ENCODE measurements at places on chromosomes 5 and 9. TPM values are rescaled to one million over a fixed set of nuclear protein-coding genes. Genes with fewer than 3 reads are reported as not detected.

- peaks cover 5% of the 10 kb centered on the region for H3K4me1 ChIP-seq
- H3K27me3 ChIP-seq, result no peaks in the 10 kb centered on the region
- no peaks in the 10 kb centered on the region for H3K36me3 ChIP-seq
- DNase-seq, result no peak
- no peak overlapping the region for H3K27ac ChIP-seq
Observed at GRCh38 chr5:125148706-125149105, 402.3 kb upstream of the ZNF608 start.

The FOXD4L4 gene
- total RNA-seq, result 0.26 TPM

DNA sequence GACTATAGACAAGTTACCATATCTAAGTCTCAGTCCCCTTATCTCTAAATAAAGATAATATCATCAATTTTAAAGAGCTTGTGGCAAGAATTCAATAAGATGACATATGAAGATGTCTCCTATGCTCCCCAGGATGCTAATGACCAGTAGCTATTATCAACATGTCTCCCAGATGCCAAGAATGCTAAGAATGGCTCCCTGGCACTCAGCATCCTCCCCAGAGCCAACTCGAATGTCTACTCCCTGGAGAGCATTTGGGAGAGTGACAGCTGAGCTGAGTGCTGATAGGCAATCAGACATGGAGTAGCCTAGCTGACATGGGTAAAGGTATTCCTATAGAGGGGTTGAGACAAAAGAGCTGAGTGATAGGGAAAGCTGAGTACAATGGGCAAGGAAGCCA is 15.9 kb downstream of the P4HA2 start:
- peaks cover 15% of the 10 kb centered on the region for H3K36me3 ChIP-seq
- no peaks in the 10 kb centered on the region for H3K4me1 ChIP-seq
- H3K4me3 ChIP-seq, result no peak overlapping the region
- H3K27me3 ChIP-seq, result no peaks in the 10 kb centered on the region
- no peak for DNase-seq

- DNase-seq, result no peak
- no peaks in the 10 kb centered on the region for H3K27me3 ChIP-seq
- H3K4me1 ChIP-seq, result no peaks in the 10 kb centered on the region
Observed at GRCh38 chr9:127012250-127012649, 97.7 kb downstream of the RALGPS1 start.

The CER1 gene
- 22.3 TPM for total RNA-seq

- no peak for DNase-seq
- H3K4me1 ChIP-seq, result 0 out of 2 replicates have a peak, but pooled peaks cover 3% of the 10 kb centered on the region
- no peak overlapping the region for H3K27ac ChIP-seq
- peaks cover 33% of the 10 kb centered on the region for H3K36me3 ChIP-seq
- no peaks in the 10 kb centered on the region for H3K27me3 ChIP-seq
- no peak overlapping the region for H3K4me3 ChIP-seq
Observed at GRCh38 chr5:14399054-14399692, 182.4 kb upstream of the OTULINL start.

DNA sequence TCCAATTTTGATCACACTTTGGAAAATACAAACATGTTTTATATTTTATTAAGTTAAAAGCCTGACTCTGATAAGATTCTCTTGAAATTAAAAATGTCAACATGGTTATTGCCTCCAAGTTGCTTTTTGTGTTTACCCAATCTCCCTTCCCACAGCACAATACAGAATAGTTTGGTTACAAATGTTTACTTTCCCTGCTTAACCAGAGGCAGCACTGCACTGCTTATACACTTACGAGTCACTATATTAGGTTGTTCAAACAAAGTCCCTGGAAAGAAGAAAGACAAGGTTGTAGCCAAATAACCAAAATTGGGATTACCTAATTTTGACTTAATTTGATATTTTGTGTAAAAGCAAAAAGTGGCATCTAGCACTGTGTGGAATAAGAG is 25.9 kb downstream of the SRFBP1 start:
- H3K36me3 ChIP-seq, result no peaks in the 10 kb centered on the region
- H3K27ac ChIP-seq, result no peak overlapping the region
- H3K4me1 ChIP-seq, result no peaks in the 10 kb centered on the region
- no peak overlapping the region for H3K4me3 ChIP-seq
- no peaks in the 10 kb centered on the region for H3K27me3 ChIP-seq

GRCh38 chr9:38229104-38229500 is 160.1 kb upstream of the SHB start:
- H3K27me3 ChIP-seq, result no peaks in the 10 kb centered on the region
- no peak overlapping the region for H3K27ac ChIP-seq
- peaks cover 3% of the 10 kb centered on the region for H3K4me1 ChIP-seq
- H3K36me3 ChIP-seq, result no peaks in the 10 kb centered on the region

- DNase-seq, result no peak
- no peaks in the 10 kb centered on the region for H3K36me3 ChIP-seq
- no peak overlapping the region for H3K4me3 ChIP-seq
- H3K27ac ChIP-seq, result no peak overlapping the region
Observed at GRCh38 chr9:876425-876824, 34.9 kb downstream of the DMRT1 start.

- no peak for DNase-seq
- no peak overlapping the region for H3K4me3 ChIP-seq
- no peaks in the 10 kb centered on the region for H3K36me3 ChIP-seq
- no peak overlapping the region for H3K27ac ChIP-seq
Observed at GRCh38 chr5:118545470-118545869, 442.9 kb downstream of the DTWD2 start.

GRCh38 chr9:108696156-108696555 is 159.6 kb downstream of the ACTL7B start:
- no peak overlapping the region for H3K27ac ChIP-seq
- no peak overlapping the region for H3K4me3 ChIP-seq
- no peak for DNase-seq
- H3K4me1 ChIP-seq, result no peaks in the 10 kb centered on the region
- H3K36me3 ChIP-seq, result no peaks in the 10 kb centered on the region

DNA sequence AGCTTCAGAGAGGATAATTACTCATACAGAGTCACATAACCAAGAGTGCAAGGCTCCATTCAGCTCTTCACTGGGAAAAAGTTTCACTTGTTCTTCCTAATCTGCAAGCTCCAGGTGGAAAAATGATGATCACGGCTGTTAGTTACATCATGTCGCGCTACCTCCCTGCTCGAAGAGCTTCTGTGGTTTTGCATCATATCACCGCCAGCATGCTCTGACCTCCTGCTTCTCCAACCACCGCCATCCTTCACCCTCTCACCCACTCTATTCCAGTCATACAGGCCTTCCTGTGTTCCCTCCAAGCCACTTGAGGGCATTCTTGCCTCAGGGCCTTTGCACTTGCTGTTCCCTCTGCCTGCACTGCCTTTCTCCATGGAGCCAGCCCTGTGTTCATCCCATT is 47.1 kb downstream of the COL27A1 start:
- no peaks in the 10 kb centered on the region for H3K36me3 ChIP-seq
- no peaks in the 10 kb centered on the region for H3K27me3 ChIP-seq
- DNase-seq, result no peak
- H3K4me3 ChIP-seq, result no peak overlapping the region

The CAMK2A gene
- 0.15 TPM for total RNA-seq

DNA sequence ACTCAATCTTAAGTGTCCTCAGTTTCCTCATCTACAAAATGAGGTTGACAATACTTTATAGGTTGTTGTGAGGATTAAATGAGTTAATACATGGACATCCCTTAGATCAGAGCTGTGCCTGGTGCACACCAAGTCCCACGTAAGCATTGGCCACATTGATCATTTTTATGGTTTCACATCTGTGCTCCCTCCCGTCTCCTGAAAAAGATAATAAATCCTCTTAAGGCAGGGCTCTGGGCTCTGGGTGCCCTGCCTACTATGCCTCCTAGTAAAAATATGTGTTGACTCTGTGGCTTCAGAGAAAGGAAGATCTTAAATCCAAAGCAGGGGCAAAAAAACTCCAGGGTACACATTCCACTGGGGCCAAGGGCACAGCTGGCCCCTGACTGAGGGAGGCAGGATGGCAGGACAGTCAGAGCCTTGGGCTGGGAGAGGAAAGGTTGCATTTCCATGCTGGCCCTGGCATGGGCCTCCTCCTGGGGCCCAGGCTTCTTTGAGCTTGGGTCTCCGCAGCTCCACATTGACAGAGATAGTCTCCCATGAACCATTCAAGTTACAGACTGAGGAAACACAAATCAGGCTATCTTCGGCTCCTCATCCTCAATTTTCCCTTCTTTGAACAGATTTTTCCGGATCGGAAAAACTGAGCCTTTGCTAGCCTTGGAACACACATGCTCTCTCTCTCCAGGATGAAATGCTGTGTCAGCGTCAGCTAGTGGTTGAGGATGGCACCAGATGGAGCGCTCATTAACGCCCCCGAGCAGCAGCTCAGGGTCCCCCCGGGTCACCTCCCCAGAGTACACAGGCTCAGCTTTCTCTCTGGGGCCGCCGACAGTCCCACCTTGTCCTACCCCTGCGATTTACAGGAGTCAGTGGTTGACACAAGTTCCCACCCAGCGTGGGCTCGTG is 22.4 kb upstream of the KIF12 start:
- H3K4me1 ChIP-seq, result no peaks in the 10 kb centered on the region
- no peaks in the 10 kb centered on the region for H3K27me3 ChIP-seq
- no peak overlapping the region for H3K4me3 ChIP-seq

The NCS1 gene
- 38.1 TPM for total RNA-seq

GRCh38 chr5:117077142-117077541 is 502.5 kb upstream of the SEMA6A start:
- peaks cover 3% of the 10 kb centered on the region for H3K4me1 ChIP-seq
- H3K27ac ChIP-seq, result no peak overlapping the region
- H3K27me3 ChIP-seq, result no peaks in the 10 kb centered on the region
- no peak for DNase-seq
- H3K36me3 ChIP-seq, result no peaks in the 10 kb centered on the region

The FSTL4 gene
- total RNA-seq, result 5.7 TPM

GRCh38 chr5:109533751-109534272 is 124.0 kb upstream of the PJA2 start:
- no peak overlapping the region for H3K27ac ChIP-seq
- DNase-seq, result no peak
- H3K4me3 ChIP-seq, result no peak overlapping the region
- no peaks in the 10 kb centered on the region for H3K27me3 ChIP-seq
- H3K36me3 ChIP-seq, result no peaks in the 10 kb centered on the region

The MLANA gene
- total RNA-seq, result not detected

All from H9 (cell line).